PC-3 (cell line): ENCODE measurements at places on chromosomes 16 and 17. TPM values are rescaled to one million over a fixed set of nuclear protein-coding genes. Genes with fewer than 3 reads are reported as not detected.

GRCh38 chr17:7912927-7913524 is 3.1 kb downstream of the RNF227 start:
- H3K36me3 ChIP-seq: no peaks in the 10 kb centered on the region; the same call in 1 of the 2 replicates
- no peak overlapping the region for H3K27ac ChIP-seq
- H3K27me3 ChIP-seq: no peaks in the 10 kb centered on the region

- H3K4me1 ChIP-seq: peaks cover 3% of the 10 kb centered on the region
- DNase-seq: no peak
- H3K36me3 ChIP-seq: no peaks in the 10 kb centered on the region
These were observed 7.8 kb downstream of the MYO15B start for GRCh38 chr17:75595284-75595919.

DNA sequence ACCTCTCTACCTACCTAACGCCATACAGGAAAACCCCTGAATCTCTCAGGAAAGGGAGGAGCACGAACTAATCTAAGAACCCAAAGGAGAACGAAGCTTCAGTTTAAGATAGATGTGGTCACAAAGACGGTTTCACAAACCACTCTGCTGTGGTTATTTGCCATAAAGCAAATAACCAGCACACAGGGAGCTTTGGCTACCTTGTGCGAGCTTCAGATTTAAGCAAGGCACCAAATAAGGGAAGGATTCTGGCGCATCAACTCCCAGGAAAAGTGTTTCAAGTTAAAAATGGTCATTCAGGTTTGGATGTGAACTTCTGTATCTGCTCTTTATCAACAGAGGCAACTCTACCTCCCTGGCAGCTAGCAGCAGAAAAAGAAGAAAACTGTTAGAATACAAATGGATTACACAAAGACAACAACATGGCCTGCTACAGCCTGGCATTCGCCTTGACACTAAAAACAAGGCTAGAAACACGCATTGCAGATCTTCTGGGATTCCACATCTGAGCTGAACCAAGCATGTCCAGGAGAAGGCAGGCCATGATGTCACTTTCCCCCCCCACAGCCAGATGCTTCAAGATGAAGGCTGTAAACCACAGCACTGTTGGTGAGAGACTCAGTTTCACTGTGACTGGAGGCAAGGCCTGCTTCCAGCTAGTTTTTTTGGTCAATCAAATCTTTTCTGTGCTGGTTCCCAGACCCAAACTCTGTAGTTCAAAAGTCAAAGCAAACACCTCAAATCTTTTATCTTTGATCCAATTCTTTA is 43.6 kb downstream of the SMG6 start:
- peaks cover 9% of the 10 kb centered on the region; the same call in 1 of the 2 replicates for H3K4me1 ChIP-seq
- H3K36me3 ChIP-seq: no peaks in the 10 kb centered on the region
- no peak overlapping the region for H3K4me3 ChIP-seq

DNA sequence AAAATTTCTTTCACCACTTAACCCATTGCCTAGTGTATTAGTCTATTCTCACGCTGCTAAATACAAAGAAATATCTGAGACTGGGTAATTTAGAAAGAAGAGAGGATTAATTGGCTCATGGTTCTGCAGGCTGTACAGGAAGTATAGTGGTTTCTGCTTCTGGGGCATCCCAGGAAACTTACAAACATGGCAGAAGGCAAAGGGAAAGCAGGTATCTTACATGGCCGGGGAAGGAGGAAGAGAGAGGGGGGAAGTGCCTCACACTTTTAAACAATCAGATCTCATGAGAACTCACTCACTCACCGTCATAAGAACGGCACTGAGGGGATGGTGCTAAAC is 931.4 kb upstream of the SOX9 start:
- no peaks in the 10 kb centered on the region for H3K27me3 ChIP-seq
- no peak overlapping the region for H3K4me3 ChIP-seq
- H3K4me1 ChIP-seq: peaks cover 35% of the 10 kb centered on the region
- no peaks in the 10 kb centered on the region for H3K36me3 ChIP-seq

DNA sequence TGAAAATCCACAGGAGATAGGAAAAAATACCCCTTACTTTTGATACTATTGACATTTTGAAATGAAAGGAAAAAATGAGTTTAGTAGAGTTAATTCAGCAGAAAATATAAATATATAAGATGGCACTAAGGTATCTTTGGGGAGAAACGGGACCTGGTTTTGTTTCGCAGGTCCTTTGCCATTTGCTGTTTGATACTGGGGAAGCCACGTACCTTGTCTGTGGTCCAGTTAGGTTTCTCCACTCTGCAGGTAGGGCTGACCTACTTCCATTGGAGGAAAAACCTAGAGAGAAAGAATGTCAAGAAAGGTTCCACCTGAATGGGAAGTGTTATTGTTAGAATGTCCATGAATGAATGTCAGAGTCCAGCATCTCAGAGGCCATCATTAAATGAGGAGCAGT is 48.1 kb downstream of the HLF start:
- H3K27me3 ChIP-seq: peaks cover 57% of the 10 kb centered on the region
- no peaks in the 10 kb centered on the region for H3K4me1 ChIP-seq
- no peak overlapping the region for H3K27ac ChIP-seq
- no peak overlapping the region for H3K4me3 ChIP-seq

DNA sequence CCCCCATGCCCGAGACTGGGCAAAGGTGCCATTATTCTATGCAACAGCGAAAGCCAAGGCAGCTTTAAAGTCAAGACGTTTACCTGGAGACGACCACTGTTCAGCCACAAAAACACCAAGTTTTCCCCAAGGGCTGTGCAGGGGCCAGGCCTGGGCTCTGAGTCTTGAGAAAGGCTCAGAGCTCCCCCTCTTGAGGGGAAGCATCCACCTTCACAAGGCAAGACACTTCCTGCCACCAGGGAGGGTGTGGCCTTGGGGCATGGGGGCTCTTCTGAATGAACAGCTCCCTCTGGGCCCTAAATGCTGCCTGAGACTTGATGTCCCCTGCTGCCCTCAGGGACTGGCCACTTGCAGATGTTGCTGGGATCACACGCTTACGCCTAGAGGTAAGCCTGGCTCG is 26.5 kb downstream of the PDIA2 start:
- no peaks in the 10 kb centered on the region for H3K27me3 ChIP-seq
- no peak for DNase-seq
- no peaks in the 10 kb centered on the region for H3K4me1 ChIP-seq
- H3K4me3 ChIP-seq: no peak overlapping the region

The CCDC154 gene
- not detected in 2 replicates for total RNA-seq

The GLP2R gene
- 0.06 and 0.22 TPM in 2 replicates for total RNA-seq
